Amniotic stem cell (primary cell): ENCODE measurements at places on chromosomes 6 and 20.

DNA sequence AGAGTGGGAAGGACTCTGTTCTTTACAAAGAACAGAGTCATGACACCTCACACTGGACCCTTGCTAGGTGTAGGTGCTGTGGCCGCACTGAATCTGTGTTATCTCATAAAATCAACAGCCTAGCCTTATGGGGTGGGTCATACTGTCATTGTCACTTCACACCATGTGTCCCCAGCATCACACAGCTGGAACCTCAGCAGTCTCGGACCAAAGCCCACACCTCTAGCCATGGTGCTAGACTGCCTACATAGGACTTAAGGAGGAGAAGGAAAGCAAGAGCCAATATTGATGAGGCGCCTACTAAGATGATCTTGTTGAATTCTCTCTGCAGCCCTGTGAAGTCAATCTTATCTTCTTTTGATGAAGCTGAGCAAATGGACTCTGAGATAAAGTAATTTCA lies 31.0 kb downstream of the UNC5CL start:
- no peak for DNase-seq

GRCh38 chr20:50360218-50360672 lies 149.9 kb upstream of the PTPN1 start:
- no peak for DNase-seq

DNA sequence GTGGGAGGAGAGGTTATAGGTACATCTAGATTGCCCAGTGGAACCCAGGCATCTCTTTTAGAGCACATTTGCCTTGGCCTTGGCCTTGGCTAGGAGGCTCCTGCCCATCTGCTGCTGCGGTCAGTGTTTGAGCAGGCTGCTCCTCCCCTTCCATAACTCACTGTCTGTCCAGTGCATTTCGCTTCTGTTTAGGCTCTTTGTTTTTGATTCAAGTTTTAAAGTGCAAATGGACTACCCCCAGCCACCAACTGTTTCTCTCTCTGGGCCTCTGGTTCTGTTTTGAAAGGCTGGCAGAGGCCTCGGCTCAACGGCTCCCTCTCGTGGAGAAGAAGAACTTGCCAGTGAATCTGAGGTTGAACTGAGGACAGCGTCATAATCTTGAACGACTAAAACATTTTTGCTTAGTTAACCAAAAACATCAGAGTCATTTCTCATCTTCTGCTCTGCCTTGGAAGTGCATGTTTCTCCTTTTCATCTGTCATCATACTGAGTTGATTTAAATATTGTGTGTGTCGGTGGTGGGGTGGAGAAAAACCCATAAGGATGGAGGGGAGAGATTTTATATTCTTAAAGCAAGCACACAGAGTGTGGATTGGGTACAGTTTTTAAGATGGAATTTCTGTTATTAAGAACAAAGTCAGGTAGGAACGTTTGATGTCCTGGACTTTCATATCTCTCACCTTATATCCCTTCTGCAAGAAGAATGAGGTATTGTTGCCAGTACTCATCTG lies 171.4 kb downstream of the DTNBP1 start:
- peak; percentile 71 for DNase-seq

GRCh38 chr6:145963216-145964068 lies 716 bp downstream of the SHPRH start:
- DNase-seq, result peak; percentile 18
